Pulmonary artery endothelial cell (primary cell): ENCODE measurements at places on chromosomes 16 and 17. TPM values are rescaled to one million over a fixed set of nuclear protein-coding genes. Genes with fewer than 3 reads are reported as not detected.
A peak's percentile ranks its signal among the peaks of the same experiment; 100 is the strongest.

The GAS2L2 gene
- not detected in 2 replicates for total RNA-seq

The PPP1R1B gene
- total RNA-seq = not detected in 2 replicates

The SYCE1L gene
- 1.9 and 2.8 TPM in 2 replicates for total RNA-seq

The HSD17B2 gene
- total RNA-seq = 0.13 and 1.7 TPM in 2 replicates

The MYH2 gene
- total RNA-seq = not detected in 2 replicates

The NACA2 gene
- total RNA-seq = 0.18 TPM in 1 of 2 replicates, not detected in the other

The TBC1D3L gene
- 1.0 and 1.2 TPM in 2 replicates for total RNA-seq

The WSCD1 gene
- total RNA-seq = 37.3 and 49.5 TPM in 2 replicates

GRCh38 chr17:36105781-36106492 lies 2.3 kb downstream of the CCL4 start:
- no peak for DNase-seq

DNA sequence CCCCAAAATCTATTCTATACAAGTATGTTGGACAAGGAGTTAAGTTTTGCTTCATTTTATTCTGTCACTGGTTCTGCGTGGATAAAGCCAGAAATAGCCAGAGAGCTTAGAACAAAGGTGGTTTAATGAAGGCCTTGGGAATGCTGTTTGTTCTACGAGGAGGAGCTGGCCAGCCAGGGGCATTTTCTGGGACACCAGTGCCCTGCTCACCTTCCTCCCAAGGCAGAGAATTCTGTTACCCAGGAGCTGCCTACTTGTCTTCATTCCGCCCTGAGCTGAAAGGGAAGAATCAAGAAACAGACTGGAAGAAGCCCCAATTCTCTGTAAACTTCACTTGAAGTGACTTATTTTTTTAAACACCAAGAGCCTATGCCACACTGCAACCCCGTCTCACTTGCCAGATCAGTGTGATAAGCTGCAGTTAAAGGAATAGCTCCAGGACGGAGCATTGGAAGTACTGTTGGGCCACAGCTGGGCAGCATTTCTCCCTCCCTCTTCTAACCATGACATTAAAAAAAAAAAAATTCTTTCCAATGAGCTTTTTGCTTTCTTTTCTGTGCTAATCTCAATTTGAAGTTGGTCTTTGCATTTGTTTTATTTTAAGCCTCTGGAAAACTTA lies 149.8 kb upstream of the DYNLRB2 start:
- no peak for DNase-seq

DNA sequence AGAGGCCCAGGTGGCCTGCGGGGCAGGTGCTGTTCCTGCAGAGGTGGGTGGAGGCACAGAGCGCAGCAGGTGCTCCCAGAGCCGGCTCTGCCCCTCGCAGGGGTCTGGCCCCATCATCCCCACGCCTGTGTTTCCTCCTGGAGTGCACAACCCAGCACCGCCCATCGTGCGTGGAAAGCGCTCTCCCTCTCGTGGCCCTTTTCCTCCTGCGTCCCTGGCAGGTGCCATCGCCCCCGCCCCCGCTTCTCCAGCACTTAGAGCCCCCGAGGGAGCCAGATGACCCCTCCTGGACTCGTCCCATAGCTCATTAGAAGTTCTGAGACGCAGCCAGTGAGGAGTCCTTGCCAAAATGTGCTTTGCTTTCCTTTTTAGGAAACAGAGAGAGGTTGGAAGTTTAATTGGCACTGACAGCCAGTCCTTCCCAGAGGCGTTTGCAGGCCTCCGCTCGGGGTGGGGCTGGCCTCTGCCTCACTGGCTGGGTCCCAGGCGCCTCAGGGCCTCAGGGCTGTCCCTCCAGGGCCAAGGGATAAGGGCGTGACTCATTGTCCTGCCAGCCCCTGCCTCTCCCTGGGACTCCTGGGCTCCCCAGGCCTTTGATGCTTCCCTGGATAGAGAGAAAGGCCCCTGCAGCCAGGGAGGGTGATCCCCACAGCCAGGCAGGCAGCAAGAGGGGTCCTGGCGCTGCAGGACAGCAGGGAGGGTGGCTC lies 32.2 kb upstream of the CHMP6 start:
- DNase-seq = no peak

- no peak for DNase-seq
Measured at GRCh38 chr17:81440511-81441244, 45.4 kb downstream of the BAHCC1 start.

GRCh38 chr17:79294459-79295071 lies 219.9 kb downstream of the ENGASE start:
- DNase-seq = no peak

- DNase-seq = no peak
Measured at GRCh38 chr17:21199856-21200255, 14.1 kb downstream of the TMEM11 start.

DNA sequence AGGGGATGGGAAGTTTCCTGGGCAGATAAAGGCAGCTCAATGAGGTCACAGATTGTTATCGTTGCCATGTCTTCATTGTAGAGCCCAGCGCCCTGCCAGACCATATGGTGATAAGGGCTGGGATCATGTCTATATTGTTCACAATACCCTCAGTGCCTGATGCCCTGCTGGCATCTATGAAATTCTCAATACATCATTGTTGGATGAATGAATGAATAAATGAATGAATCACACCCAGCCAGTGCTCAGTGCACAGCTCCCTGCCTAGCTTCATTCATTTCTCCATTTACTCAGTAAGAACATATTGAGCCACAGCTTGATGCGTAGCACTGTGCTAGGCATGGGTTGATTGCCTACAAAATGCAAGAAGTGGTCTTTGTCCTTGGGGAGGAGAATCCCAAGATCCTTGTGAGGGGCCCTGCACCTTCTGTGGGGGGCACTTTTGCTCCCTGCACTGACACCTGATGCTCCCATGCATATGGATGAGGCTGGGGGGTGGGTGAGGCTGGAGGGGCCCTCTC lies 29.7 kb downstream of the MRC2 start:
- no peak for DNase-seq

GRCh38 chr16:3157229-3158025 lies 22.6 kb downstream of the ZNF213 start:
- peak; percentile 46 for DNase-seq

- no peak for DNase-seq
Measured at GRCh38 chr17:74282587-74283370, 8.7 kb downstream of the DNAI2 start.

DNA sequence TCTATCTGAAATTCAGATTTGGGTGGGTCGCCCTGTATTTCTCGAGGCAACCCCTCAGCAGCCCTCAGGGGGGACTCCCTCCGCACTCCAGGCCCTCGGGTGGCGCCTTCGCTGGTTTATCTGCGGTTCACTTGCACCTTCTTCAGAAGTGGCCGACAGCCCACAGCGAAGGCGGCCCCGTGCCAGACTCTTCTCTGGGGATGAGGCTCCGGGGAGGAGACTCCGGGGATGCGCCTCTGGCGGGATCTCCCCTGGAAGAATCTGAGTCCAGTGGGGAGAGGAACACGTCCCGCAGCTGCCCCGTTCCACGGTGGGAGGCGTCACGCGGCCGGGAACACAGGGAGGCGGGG lies 63.9 kb upstream of the DNAJA2 start:
- DNase-seq = no peak

DNA sequence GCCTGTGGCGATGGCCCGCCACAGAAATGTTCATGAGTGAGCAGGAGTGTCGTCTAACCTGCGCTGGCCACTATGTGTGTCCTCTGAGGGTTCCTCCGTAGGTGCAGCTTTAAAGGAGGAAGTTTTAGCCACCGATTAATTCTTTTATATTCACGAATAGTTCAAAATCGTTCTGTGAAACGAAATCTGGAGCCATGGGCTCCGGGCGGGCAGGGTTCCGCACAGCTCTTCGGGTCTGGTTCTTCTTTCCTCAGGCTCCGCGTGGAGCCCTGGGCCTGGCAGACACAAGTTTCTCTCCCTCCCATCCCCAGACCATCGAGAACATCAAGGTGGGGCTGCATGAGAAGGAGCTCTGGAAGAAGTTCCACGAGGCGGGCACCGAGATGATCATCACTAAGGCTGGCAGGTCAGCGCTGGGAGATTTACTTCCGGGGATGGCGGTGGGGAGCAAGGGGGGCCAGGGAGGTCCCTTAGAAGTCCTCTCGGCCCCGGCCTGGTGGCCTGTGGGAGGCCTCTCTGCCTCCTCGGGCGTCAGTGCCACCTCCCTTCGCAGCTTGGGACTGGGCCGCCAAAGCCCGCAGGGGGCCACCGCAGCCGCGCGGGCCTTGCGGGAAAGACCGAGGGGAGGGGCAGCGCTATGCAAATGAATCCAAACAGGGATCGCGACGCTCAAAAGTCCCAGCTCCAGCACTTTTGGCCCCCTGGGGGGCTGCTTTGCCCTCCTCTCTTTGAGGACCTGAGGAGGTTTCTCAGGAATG lies 5.2 kb downstream of the TBX4 start:
- no peak for DNase-seq

DNA sequence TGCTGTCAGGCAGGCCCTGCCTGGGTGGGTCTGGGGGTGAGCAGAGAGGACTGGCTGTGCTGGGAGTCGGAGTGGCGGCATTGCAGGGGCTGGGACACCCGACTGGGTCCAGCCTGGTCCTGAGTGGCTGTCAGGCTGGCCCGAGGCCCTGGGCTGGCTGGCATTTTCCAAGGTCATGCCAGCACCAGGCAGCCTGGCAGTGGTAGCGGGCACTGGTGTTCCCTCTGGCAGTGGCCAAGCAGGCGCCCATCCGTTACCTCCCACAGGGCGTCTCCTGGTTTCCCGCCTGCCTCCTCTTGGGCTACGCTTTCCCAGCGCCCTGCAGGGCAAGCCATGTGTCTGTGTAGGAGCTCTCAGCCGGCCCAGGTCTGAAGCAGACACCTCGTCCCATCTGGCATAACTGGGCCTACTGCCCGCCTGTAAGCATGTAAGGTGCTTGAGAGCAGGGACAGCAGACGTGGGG lies 5.7 kb upstream of the PKMYT1 start:
- DNase-seq = no peak

DNA sequence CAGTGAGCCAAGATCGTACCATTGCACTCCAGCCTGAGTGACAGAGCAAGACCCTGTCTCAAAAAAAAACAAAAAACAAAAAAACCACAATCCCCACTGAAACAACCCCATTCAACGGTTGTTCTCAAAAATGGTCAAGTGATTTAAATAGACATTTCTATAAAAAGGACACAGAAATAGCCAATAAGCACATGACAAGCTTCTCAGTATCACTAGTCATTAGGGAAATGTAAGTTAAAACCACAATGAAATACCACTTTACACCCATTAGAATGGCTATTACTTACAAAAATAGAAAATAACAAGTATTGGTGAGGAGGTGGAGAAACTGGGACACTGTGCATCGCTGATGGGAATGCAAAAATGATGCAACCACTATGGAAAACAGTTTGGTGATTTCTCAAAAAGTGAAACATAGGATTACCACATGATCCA lies 26.6 kb upstream of the MYLK3 start:
- DNase-seq = no peak

DNA sequence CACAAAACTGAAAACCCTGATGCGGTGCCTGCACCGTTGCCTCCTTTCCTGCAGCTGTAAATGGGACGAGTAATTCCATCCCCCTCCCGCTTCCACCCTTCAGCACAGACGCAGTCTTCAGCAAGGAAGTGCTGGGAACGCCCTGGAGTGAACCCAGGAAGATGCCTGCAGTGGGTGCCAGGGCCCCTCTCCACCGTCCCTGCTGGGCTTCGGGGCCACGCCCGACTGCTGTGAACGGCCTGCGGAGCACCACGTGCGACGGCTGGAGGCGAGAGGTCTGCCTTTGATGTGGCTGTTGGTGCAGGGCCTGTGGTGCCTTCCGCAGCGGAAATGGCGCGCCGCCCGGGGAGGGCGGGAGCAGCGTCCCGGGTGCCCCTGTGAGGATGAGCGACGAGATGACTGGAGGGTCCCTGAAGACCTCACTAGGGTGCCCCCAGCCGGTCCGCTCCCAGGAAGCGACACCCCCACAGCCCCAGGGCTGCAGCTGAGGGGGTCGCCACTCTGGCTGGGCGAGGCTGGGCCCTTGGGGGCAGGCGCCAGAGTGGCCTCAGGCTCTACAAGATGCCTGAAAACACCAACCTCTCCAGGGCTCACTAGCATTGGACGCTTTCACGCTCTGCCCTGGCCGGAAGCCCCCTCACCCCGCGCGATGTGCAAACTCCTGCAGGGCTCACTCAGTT lies 749 bp upstream of the MC1R start:
- no peak for DNase-seq

GRCh38 chr17:39183045-39183444 lies 14.4 kb downstream of the CACNB1 start:
- no peak for DNase-seq

GRCh38 chr17:27891841-27892240 lies 1.3 kb downstream of the LYRM9 start:
- no peak for DNase-seq

- no peak for DNase-seq
Measured at GRCh38 chr17:11622492-11622891, 24.2 kb downstream of the DNAH9 start.

DNA sequence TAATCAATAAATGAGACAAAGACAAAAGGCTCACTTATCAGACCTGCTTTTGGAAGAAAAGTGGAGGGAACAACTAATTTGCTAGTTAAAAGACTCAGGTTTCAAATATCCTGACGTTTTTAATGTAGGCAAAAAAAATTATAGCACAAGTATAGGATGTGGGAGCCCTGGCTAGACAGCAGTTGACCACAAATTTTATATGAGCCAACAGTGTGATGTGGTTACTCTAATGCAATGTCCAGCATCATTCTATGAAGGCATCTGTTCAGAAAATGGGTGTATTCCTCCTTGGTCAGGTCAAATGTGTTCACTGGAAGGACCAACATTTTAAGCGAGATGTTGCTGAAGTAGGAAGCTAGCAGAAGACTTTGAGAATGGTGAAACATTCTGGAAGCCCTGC lies 237.4 kb downstream of the MAP2K6 start:
- no peak for DNase-seq

DNA sequence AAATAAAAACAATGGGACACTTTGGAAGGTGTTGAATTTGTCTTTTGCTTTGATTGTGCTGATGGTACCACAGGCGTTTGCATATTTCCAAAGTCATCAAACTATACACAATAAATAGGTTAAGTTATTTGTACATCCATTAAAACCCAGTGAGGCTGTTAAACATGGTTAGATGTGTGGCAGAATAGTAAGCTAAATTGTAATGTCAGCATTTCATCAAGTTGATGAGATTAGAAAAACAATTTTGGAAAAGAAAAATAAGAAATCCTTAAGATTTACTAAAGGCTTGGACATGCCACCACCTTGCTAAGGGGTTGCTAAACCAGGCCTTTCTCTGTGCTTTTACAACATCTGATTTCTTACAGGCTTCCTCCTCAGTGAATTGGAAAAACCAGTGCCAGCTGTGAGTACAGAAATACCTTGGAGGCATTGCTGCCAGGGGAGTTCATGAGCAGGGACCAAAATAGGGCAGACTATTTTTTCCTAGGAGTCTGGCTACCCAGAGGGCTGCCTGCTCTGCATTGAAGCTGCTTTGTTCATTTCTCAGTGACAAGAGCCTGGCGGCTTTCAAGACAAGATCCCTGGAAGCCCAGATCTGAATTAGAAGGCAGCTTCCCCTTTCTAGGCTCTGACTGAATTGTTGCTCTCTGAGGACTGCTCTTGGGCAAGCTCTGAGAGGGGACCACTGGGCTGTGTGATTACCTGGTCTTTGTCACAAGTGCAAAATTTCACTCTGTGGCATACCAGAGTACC lies 43.4 kb upstream of the CA10 start:
- DNase-seq = no peak
